PC-9 (cell line): ENCODE measurements at places on chromosomes 2 and 18.

GRCh38 chr18:77124452-77124922 is 8.1 kb downstream of the MBP start:
- DNase-seq = no peak

- DNase-seq = no peak
These were observed 54.5 kb upstream of the SPAG16 start for GRCh38 chr2:213229814-213230213.

GRCh38 chr2:166384774-166385173 is 9.0 kb upstream of the SCN9A start:
- DNase-seq = no peak

DNA sequence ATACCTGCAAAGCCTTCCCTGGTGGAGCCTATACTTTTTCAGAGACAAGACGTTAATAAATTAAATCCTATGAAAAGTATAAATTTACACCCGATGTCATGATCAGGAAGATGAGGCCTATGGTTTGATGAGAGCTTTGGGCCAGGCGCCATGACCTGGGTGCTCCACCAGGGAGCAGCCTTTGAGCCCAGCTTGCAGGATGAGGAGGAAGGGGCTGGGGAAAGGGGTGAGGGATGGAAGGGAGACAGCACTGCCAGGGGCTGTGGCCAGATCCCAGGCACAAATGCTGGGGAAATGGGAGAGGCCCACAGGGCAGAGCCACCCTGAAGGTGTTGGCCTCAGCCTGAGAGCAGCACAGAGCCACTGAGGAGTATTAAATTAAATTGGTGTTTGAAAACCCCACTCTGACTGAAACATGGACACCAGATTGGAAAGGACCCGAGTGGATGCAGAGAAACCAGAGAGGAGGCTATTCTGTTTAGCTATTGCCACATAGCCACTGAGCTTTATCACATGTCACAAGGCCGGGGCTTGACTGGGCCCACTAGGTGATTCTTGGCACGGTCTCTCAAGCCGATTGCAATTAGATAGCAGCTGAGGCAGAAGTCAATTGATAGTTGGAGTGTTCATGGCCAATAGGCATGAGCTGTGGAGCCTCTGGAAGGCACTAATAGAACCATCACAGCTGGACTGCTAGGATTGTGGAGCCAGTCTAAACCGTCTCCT is 9.6 kb upstream of the FAHD2A start:
- DNase-seq = no peak

- DNase-seq = no peak
These were observed 209.1 kb downstream of the RAD51AP2 start for GRCh38 chr2:17309181-17309580.

- DNase-seq = no peak
These were observed 23.1 kb downstream of the NABP1 start for GRCh38 chr2:191701029-191701428.

DNA sequence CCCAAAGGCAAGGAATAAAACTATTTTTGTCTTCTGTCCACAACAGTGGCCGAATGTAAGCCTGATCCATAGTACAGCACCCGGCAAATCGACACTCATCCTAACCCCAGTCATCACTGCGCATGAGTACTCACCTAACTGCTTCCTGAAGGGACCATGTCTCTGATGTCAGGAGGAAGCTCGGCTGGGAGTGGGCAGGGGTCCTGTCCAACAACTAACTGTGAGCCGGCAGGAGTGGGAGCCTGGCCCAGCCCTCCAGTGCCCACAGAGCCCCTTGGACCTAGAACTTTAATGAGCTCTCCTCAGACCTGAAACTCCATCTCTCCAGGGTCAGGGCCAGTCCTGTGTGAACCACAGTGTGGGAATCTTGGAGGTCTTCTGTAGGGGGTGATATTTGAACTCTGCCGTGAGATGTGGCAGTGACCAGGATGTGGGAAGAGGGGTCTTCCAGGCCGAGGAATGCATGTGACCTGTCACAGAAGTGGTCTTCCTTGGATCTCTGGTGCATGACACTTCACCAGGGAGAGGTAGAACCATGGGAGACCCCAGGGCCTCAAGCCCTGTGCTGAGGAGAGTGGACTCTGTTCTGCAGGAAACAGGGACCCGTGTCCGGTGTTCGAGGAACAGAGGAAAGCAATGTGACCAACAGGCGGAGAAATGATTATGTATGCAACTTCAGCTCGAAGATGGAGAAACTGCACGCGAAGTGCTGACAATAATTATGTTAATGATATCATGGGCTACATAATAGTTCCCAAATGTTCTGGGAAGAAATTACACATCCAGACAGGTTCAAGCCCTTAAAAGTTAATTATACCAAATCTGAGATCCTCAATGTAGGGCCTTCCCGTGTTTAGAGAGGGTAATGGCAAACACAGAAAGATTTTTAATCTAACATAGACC is 240.1 kb upstream of the HDAC4 start:
- no peak for DNase-seq

DNA sequence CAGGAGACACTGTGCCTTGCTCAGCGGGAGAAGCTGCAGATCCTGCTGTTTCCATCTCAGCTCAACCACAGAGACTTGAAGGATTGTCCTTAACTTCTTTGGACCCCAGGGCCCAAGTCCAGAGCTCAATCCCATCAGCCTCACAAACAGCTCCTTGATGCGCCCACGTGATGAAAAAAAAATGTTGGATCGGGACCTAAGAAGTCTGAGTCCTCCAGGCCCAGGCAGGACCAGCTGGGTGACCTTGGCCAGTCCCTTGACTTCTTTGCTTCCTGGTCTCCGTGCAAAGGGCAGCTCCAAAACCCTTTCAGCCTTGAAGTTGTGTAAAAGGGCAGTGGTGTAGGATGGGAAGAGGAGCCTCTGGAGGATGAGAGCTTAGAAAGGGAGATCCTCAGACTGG is 175.5 kb downstream of the ZFP36L2 start:
- DNase-seq = no peak

- DNase-seq = no peak
These were observed 247.8 kb downstream of the DOK6 start for GRCh38 chr18:69648486-69648885.

- no peak for DNase-seq
These were observed 7.6 kb downstream of the PIGN start for GRCh38 chr18:62179213-62179612.

DNA sequence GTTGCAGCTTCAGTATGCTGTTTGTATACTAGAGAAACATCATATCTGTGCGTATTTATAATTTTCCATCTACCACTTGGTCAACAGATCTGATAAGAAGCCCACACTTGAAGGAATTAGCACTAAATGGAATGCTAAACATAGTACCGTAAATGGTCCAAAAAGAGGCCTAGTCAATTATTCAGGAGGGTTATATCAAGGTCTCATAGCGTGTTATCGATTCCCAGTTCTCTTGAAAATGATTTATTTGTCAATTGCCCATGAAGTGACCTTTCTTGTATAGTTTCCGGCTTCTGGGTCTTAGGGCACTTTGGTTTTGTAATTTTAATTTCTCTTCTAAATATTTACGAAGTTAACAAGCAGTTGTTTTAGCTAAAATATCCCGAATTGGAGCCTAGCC is 18.4 kb downstream of the SH3RF3 start:
- DNase-seq = no peak

DNA sequence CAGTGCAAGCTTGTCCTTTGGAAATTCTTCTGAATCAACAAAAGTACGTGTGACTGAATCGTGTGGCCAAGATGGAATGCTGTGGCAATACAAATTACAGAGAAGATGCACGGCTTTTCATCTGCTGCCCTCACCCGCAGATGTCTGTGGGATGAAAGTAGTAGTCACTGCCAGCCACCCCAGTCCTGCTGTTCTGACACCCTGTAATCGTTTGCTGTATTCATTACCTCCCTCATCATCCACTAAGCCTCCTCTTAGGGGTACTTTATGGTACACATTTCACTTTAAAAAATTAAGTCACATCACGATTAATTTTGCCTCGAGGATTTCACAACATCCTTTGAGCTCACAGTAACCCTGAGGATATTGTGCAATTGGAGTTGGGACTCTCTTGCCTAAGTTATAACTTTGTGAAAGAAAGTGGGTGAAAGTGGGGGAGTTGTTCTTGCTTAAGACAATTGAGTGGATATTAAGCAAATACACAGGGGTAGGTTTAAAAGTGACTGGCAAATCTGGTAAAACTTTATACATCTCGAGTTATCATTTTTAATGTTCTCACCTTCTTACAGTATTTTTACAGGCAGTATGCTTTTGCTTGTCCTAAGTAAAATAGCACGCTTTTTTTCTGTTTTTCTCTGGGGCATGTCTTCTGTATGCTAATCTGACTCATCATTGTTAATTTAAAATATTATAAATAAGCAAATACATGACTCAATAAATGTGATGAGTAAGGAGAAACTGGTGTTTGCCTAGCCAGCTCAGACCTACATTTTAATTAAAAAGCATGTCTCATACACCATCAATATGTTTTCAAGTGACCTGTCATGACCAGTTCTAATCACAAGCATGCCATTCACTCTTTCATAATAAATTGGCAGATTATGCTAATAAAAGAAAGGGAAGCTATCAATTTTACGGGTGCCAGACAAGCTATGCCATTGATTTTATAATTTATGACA is 680.9 kb downstream of the IRS1 start:
- peak; percentile 33 for DNase-seq

DNA sequence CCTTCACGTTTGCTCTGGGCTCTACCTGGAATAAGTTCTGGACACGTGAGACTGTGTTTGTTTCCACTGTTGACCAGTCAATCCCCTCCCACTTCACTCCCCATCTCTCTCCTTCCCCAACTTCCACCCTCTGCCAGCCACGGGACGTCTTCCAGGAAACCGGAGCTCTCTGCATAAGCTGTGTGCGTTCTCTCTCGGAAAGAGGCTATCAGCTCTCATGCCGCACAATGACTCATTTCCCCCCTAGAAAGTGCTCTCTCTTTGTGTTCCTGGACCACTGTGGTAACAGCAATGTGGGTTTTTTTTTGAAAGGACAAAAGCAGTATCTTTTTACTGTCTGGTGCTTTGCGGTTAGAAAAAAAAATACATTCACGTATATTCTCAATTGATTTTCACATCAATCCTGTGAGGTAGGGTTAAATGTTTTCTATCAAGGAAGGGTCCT is 10.2 kb downstream of the PROKR1 start:
- no peak for DNase-seq

DNA sequence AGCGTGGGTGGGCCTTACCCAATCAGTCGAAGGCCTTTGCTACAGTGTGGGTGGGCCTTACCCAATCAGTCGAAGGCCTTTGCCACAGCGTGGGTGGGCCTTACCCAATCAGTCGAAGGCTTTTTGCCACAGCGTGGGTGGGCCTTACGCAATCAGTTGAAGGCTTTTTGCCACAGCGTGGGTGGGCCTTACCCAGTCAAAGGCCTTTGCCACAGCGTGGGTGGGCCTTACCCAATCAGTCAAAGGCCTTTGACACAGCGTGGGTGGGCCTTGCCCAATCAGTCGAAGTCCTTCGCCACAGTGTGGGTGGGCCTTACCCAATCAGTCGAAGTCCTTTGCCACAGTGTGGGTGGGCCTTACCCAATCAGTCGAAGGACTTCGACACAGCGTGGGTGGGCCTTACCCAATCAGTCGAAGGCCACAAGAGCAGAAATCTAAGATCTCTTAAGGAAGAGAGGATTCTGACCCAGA is 16.3 kb upstream of the GAL3ST2 start:
- DNase-seq = no peak

DNA sequence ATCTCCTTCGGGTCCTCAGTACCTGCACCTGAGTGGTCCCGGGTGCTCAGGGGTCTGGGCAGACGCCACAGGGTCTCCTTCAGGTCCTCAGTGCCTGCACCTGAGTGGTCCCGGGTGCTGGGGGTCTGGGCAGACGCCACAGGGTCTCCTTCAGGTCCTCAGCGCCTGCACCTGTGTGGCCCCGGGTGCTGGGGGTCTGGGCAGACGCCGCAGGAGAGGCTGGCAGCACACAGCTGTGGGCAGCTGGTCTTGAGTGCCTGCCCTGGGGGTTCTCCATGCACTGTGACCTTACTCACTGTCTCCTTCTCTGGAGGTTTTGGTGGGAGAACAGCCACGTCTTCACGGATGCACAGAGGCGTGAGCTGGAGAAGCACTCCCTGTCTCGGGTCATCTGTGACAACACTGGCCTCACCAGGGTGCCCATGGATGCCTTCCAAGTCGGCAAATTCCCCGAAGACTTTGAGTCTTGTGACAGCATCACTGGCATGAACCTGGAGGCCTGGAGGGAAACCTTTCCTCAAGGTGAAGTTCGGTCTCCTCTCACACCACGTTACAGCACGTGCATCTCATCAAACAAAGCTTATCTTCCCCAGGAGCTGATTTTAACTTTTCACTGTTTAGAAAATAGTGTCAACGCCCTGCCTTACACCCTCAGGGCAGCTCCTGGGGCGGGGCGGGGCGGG is 82.6 kb downstream of the TPO start:
- DNase-seq = no peak

DNA sequence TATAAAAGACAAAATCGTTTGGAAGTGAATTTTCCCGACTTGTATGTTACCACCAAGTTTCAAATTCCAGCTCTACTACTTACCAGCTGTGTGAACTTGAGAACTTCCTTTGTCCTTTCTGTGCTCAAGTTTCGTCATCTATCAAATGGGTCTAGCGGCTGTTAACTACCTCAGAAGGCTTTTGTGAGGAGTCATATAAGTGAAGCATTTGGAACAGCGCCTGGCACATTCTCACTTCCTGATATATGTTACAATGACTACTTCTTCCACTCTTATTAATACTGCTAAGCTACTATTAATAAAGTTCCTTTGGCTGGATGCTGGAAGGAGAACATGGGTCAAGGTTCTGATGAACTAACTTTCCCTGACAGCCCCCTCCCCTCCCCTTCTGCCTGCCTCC is 104.5 kb downstream of the MEIS1 start:
- DNase-seq = no peak

DNA sequence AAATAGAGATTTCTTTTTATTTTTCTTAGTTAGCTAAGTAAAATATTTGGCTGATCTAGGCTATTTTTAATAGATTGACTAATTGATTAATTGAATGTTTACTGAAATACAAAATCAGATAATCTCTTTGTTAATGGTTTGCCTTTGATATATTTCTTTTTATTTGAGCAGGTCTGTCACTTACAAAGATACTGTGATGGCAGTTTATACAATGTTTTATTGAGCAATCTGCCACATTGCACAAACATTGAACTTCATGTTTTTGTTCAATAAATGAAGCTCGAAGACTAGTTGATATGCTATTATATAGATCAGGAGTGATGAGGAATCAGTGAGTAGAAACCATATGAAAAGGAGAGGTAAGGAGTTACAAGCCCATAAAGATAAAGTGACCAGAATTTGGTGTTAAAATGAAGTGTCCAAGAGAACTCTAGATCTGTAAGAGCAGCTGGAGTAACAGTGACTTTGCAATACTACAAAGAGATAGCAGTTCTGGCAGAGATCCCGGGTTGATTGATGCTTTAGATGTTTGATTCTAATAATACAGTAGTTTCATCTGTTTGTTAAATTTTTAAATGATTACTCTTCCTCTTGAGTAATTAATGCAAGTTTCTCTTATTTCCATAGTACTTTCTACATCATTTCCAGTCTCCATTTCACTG is 574.2 kb downstream of the CCDC85A start:
- DNase-seq = no peak

DNA sequence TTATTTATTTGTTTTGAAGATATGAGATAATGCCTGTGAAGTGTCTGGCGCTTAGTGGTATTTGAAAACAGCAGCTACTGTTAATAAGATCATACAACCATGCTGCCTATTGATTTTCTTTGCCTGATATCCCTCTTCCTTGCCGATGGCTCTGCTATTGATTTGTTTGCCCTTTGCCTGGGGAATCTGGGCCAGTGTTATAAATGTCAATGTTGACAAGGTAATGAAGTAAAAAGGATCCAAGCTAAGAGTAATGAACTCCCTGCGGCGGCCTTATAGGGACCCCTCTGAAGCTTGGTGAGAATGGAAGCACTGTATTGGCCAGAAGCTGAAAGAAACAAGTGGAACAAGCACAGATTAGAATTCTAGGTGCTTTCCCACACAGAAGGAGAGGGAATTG is 854.6 kb downstream of the CNTNAP5 start:
- DNase-seq = no peak

- peak; percentile 65 for DNase-seq
These were observed 27.1 kb downstream of the SH2D6 start for GRCh38 chr2:85445316-85446295.
